ENCODE measurements at places on chromosomes 2 and 18.
A peak's percentile ranks its signal among the peaks of the same experiment; 100 is the strongest.

GRCh38 chr2:212667751-212668316, 129.2 kb upstream of the ERBB4 start:
- no peak for DNase-seq

- peak; percentile 60 for DNase-seq
These were observed 119.5 kb upstream of the MCFD2 start for GRCh38 chr2:47034973-47035609.

GRCh38 chr2:188610827-188611226, 319.2 kb downstream of the GULP1 start:
- no peak for DNase-seq

GRCh38 chr2:175135177-175135576, 32.8 kb downstream of the ATF2 start:
- DNase-seq = no peak

GRCh38 chr2:190105554-190105953, 43.0 kb upstream of the MSTN start:
- no peak for DNase-seq

DNA sequence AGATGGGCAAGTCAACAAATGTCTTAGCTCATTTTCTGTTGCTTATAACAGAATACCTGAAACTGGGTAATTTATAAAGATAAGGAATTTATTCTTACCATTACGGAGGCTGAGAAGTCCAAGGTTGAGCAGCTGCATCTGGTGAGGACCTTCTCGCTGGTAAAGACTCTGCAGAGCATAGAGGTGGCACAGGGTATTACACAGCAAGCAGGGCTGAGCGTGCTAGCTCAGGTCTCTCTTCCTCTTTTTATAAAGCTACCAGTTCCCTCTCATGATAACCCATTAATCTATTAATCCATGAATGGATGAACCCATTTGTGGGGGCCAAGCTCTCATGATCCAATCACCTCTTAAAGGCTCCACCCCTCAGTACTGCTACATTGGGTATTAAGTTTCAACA, 109.1 kb downstream of the CDK15 start:
- DNase-seq = no peak

DNA sequence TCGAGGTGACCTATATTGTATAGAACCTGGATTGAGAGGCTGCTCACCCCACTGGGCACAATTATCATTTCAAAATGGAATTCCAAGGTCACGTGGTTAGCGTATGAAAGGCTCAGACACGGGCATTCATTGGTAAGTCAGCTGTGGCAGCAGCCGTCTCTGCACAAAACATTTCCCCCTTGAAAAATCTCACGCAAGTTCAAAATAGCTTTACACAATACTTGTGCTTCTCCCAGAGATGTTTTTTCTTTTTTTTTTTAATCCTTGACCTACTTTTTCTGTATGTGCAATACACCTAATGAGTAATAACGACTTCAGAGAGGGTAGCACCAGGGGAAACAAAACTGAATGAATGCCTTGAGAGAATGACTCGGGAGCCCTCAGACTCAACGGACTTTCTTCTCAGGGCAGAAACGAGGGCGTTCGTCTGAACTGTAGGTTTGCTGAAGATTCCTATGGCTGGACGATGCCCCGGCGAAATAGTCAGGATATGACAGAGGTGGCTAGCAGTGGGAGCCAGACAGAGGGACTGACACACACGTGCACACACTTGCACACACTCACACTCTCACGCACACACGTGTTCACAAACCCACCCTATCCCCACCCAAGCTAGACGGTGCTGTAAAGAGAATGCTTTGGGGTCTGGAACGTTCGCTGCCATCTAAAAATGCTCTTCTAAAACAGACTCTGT, 77.8 kb downstream of the PDCL3 start:
- DNase-seq = no peak

GRCh38 chr2:30252723-30253701, 21.7 kb downstream of the LBH start:
- peak; percentile 80 for DNase-seq

- DNase-seq = no peak
These were observed 38.1 kb downstream of the SNED1 start for GRCh38 chr2:241036397-241036963.

DNA sequence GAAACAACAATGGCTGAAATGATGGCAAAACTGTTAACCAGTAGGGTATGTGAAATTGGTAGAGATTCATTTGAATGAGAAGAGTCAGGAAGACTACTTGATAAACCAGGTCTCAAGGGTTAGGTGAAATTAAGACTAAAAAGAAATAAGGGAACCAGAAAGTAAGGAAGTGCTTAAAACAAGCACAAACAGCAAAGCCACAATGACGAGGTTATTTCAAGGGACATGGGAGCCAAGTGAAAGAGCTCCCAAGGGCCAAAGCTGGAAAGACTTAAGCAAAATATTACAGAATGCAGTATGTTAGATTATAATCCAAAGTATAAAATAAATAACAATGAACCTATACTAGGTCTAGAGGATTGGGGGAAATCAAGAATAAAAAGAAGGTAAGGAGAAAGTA, 19.3 kb upstream of the CD302 start:
- DNase-seq = no peak

DNA sequence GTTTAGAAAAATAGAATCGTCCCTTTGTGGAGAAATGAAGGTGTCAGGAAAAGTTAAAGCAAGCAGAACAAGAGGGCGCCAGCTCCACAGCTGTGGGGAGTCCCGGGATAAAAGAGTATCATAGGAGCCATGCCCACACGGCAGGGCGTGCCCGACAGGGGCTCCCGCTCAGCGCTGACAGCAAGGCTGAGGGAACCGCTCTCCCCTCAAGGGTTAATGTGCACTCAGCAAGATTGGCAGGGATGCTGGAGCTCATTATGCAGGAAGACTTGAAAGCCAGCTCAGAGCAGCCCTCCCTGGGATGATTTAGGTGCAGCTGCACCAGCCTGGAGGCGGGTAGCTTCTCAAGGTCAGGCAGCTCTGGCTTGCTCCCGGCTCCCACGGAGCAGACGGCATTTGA, 500.2 kb downstream of the EIPR1 start:
- no peak for DNase-seq

GRCh38 chr2:153079315-153079714, 360.9 kb downstream of the ARL6IP6 start:
- no peak for DNase-seq

Measured in femur (tissue), 1 donor.